ENCODE measurements at places on chromosomes 2 and 18.

DNA sequence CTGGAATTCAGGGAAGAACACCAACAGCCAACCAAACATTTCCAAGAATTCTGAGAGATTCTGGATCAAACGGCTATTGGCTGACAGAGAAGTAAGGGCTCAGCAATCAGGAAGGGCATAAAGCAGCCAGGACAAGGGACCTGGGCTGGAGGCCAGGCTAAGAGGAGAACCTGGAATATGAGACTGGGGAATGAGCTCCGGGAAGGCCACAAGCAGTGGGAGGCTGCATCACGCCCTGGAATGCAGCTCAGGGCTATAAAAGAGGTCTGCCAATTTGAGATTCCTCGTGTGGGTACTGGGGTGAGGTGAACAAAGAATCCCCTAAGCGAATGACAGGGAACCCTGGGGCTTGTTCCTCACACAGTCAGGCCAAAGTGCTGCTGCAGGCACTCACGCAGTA, 60.4 kb downstream of the ANO7 start:
- no peak for DNase-seq

GRCh38 chr2:28665041-28665704, 86.5 kb upstream of the PPP1CB start:
- DNase-seq = peak; percentile 27

DNA sequence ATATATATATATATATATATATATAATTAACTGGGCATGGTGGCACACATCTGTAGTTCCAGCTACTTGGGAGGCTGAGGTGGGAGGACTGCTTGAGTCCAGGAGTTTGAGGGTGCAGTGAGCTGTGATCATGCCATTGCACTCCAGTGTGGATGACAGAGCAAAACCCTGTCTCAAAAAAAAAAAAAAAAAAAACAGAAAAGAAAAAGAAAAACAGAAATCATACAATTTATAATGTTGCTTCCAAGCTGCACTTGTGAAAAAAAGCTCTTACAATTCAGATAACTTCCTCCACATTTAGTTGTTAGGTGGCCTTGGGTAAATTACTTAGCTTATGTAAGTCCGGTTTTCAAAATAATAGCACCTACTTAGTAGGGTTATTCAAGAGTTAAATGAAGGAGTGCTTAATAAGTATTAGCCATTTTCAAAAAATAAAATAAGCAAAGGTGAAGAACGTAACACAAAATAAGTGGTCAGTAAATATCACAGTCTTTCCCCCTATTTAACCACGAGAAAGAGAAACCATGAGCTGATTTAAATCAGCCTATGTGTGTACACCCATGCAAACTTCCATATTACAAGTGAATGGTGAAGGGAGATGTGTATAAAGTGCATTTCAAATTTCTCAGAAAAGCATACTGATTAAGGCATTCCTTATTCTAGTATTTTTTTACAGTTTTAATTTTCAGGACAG, 2.3 kb downstream of the WIPF1 start:
- DNase-seq = no peak

- DNase-seq = peak; percentile 51
These were observed 66.3 kb upstream of the TCF7L1 start for GRCh38 chr2:85066874-85067351.

GRCh38 chr2:130251535-130251872, 53.3 kb upstream of the TUBA3E start:
- DNase-seq = no peak

DNA sequence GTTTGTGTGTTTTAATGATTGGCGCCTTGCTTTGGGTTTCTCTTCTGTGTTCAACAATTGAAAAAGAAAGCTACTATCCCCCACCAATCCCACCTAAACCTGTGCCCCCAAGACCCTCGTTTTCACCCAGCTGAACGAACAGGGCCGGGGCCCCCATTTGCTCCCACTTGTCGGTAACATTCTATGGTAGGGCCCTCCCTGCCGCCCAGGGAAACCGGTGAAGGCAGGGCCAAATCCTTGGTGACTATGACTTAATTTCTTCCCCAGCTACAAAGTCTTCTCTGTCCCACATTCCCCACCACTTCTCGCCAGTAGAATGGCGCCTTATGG, 598 bp upstream of the SNRNP200 start:
- no peak for DNase-seq

GRCh38 chr2:30694286-30695055, 112.8 kb downstream of the CAPN13 start:
- DNase-seq = peak; percentile 45

DNA sequence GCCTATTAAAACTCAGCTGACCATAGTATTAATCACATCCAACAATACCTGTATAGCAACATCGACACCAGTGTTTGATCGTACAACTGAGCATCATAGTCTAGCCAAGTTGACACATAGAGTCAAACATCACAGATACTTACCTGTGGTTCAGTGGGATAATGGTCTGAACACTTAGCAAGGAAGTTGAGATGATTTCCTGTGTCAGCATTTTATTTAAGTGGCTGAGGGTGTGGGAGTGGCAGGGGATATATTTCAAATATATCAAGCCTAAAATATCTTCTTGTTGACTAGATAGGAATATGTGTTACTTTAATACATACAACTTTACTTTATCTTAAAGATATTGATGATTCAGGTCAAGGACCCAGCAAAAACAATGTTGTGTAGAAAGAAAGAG, 1038.6 kb downstream of the TSN start:
- DNase-seq = no peak

DNA sequence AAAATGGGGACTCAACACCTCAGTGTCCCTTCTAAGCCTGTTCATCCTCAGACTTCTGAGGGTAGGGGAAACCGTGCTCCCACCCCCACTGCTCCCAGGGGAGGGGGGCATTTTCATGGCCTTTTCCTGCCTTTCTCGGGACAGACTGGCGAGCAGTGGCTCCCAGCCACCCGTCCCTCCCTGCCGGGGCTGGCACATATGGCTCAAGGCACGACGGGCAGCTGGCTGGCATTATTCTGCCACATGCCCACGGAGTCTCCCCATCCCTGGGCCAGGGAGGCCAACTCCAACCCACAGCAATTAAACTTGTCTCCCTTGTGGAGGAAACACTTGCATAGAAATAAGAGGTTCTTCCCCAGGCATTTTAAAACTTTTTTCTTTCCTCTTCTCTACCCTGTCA, 148.5 kb upstream of the CBLN2 start:
- DNase-seq = no peak

DNA sequence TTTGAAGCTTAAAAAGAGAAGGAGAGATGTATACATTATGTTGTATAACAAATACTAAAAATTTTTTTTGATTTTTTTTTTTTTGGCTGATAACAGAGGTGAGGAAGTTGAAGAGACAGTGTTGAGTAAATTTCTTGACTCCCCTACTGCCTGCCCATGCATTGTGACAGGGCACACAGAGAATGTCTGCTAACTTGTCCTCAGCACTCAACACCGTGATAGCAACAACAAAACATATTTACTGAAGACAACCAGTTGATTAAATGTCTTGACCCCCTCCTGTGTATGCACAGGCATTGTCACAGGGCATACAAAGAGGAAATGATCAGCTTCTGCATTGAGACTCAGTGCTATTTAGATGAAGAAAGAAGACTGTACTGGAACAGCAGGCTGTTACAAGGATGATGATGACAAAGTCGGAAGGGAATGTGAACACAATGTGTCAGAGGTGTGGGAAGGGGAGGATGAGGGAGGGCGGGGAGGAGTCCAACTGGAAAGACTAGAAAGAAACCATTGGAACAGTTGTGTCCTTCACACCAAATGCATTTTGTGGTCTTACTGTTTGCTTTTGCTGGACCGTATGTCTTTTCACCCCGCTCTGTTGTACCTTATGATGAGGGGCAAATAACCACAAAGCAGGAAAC, 89.5 kb downstream of the CERS6 start:
- no peak for DNase-seq

DNA sequence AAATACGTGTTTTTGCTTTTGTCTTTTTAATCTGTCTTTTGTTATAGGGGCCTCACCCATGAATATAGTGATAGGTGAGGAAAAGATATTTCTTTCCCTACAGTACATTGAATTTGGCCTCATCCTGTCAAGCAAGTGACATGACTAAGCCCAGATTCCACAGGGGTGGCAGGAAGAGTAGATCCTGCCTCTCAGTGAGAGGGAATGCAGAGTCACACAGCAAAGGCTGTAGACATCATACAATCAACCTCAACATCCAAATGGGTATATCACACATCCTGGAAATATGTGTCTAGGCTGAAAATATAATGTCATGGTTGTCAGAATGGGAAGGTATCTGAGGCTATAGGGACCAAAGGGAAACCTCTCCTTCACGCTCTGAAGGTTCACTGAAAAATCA, 269.6 kb downstream of the CDH20 start:
- DNase-seq = no peak

DNA sequence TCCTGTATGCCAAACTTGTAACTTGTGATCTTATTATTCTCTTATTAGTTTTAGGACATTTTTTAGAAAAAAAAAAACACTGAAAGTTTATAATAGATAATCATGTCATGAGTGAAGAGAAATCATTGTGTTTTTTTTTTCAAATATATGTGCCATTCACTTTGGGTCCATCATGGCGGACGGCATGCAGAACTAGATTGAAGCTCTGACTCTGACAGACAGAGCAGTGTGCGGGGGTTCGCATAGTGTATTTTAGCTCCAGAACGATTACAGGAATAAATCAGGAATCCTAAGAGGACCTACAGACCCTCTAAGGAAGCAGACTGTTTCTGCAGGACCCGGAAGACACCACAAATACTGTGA, 484.4 kb upstream of the REG3G start:
- no peak for DNase-seq

DNA sequence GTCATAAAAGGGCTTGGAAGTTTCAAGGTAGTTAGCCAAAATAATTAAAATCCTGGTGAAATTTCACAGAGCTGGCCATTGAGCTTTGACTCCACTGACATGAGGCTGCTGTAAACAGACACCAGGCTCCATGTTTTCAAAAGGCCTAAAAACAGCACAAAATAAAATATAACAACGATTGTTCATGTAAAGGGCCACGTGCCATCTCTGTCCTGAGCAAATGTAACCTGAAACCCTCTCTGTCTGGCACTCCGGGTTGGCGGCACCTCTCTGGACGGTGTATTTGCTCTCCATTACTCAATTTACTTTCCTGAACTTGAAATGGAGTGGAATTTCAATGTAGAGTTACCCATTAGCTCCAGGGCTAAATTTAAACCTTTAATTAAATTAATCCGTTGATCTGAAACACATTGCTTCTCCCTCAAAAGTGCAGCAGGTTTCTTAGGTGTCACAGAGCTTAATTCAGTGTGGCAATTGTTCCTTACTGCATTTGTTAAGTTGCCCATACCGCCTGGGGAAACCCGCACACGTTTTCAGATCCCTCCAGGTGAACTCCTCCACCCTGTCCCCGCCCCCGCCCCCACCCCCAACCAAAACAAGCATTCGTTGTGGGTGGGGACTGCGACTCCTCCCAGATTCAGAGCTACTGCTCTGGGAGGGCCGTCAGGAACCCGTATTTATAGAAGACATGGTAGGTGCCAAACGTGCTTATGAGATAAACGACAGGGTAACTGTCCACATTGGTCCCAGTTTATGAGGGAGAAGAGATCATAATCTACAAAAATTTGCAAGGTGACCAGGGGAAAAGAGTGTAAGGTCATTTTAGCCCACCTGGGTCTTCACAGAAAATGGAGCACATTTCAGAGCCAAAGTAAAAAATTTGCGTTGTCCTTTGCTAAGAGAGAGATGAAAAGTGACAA, 1.2 kb upstream of the CABLES1 start:
- DNase-seq = peak; percentile 87

- peak; percentile 64 for DNase-seq
These were observed 17.3 kb upstream of the GTF2A1L start for GRCh38 chr2:48600204-48600813.

GRCh38 chr18:8865934-8866333, 160.6 kb downstream of the MTCL1 start:
- no peak for DNase-seq

DNA sequence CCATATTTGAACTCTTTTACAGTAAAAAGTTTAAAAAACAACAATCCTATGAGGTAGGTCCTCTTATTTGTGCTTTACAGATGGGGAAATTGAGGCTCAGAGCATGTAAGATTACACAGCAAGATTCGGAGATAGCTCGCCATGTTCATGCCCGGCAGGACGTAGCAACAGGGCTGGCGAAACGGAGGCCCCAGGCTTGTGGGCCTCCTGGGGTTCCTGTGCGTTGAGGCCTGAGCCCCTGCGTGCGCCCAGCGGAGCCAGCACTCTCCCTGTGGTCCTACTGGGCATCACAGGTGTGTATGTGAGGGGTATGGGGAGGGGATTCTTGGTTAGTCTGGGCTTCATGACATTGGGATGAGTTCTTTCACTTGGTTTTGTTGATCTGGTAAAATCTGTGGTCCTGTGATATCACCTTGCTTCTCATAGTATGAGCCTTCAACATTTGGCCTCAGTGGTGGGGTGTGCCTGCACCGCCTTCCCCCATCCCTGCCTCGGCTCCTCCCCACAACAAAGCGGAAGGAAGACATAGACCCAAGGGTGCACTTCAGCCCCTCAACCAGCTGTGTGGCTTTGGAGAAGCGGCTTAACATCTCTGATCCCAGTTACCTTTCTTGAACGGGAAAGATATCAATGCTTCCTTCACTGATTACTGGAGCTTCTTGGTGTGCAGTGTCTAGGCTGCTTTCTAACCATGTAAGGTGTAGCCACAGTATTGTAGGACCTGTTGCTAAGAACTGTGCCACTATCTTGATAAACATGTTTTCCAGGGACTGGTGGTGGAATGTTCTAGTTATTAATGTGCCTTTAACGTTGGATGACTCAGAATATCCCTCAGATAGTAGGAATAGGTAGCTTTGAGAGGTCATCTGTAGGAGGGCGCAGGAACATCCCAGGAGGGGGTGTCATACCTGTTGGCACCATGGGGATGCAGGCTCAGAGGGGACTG, 37.2 kb downstream of the HPCAL1 start:
- no peak for DNase-seq

DNA sequence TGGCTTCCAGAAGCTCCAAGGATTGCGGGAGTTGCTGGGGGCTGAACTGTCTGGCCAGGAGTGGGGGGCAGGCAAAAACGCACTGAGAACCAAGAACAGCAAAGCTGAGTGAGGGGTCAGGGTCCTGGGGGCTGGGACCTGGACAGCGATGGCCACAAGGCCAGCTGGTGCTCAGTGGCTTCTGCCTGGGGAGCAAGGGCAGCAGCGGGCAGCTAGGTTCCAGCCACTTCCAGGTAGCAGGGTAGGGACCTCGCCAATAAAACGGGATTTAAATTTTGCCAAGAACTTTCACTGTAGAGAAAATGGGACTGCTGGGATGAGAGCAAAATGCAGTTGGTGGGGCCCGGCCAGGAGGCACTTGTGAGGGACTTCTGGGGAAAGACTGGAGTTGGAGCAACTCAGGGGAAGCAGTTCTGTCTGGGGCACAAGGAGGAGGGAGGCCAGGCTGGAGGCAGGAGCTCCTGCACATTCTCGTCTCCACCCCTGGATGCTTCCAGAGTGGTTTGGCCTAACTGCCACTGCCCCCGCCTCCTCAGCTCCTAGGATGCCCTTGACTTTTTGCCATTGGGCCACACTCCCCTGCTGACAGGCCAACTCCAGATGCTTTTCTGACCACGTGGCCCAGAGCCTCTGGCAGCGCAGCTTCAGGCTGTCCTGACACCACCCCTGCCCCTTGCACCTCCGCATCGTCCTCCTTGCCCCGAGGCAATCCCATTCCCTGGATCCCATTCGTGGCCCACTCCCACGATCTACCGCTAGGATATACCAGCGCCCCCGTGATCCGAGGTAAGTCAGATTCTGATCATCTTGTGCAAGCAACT, 5.5 kb upstream of the CCDC74A start:
- no peak for DNase-seq
